ENCODE measurements at places on chromosomes 11 and 22. TPM values are rescaled to one million over a fixed set of nuclear protein-coding genes. Genes with fewer than 3 reads are reported as not detected.

Gene ZNF408
- total RNA-seq = 11.0 TPM

GRCh38 chr11:112610494-112610893, 349.8 kb upstream of the PLET1 start:
- no peak for DNase-seq

GRCh38 chr11:68682531-68682961, 1.8 kb upstream of the GAL start:
- no peak for DNase-seq

Gene LDHAL6A
- total RNA-seq = not detected

DNA sequence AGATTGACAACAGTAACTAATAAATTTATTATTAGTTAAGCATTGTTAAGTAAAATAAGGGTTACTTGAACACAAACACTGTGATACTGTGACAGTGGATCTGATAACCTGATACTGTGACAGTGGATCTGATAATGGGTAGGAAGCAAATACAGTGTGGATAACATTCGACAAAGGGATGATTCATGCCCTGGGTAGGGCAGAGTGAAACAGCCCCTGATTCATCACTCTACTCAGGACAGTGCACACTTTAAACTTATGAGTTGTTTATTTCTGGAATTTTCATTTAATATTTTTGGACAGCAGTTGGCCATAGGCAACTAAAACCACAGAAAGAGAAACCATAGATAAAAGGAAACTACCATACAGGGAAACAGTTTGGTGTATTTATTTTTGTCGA, 60.8 kb upstream of the CTSC start:
- no peak for DNase-seq

- no peak for DNase-seq
These were observed 871 bp downstream of the SLC35E4 start for GRCh38 chr22:30636226-30637077.

Gene FAM111B
- total RNA-seq = 40.0 TPM

GRCh38 chr11:108237058-108237481, 14.2 kb downstream of the ATM start:
- no peak for DNase-seq

Data from H1 (cell line).